Central memory CD8-positive, alpha-beta T cell (primary cell): ENCODE measurements at places on chromosomes 3 and 15.

- DNase-seq, result no peak
Observed at GRCh38 chr3:31102196-31102879, 207.9 kb upstream of the GADL1 start.

DNA sequence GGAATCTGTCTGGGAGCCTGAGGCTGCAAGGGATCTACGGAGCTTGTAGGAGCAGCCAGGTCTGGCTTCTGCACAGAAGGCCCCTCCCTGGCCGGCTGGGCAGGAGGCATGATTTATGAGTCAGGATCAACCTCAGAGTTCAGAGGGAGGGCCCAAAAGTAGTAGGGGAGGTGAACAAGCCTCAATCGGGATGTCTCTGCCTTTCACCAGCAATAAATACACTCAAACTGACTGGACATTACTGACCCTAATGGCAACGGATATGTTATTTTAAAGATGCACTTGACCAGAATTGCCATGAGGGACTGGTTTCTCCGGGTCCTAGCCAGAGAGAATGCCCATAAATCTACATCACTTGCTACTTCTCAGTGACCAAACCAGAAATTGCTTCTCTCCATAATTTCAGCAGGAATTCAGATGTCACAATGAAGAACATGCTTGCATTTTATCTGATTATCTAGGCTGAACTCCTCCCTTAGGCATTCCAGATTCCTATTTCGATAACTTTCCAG is 109.6 kb upstream of the LMOD3 start:
- no peak for DNase-seq

GRCh38 chr3:185912512-185912911 is 25.3 kb downstream of the TRA2B start:
- DNase-seq, result no peak

GRCh38 chr15:66004618-66005262 is 135.4 kb downstream of the RAB11A start:
- DNase-seq, result no peak

DNA sequence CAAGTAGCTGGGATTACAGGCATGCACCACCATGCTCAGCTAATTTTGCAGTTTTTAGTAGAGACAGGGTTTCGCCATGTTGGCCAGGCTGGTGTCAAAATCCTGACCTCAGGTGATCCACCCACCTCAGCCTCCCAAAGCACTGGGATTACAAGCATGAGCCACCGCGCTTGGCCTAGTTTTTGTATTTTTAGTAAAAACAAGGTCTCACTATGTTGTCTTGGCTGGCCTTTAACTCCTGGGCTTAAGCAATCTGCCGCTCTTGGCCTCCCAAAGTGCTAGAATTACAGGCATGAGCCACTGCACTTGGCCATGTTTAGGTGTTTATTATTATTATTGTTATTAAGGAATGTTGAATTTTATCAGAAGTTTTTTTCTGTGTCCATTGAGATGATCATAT is 14.7 kb downstream of the IL16 start:
- DNase-seq, result no peak

DNA sequence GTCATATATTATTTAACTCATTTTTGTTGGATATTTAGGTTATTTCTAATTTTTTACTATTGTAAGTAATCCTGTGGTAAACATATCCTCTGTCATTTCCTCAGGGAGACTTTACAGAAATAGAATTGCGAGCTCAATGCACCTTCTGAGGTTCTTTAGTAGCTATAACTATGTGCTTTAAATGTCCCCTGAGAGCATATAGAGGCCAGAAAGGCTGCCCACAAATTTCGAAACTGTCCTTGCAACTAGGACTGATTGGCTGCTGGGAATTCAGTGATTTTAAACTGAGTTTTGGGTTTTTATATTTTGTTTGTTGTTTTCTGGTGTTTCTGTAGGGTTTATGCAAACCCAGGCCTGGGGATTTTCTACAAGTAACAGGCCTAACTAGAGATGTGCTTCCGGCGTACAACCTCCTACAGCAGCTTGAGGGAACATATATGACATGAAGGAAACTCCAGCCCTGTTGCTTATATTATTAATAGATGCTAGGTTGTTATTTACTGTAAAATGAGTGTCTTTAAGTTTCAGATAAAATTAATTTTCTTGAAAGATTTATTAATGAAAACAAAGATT is 29.1 kb upstream of the P4HTM start:
- DNase-seq, result no peak

- DNase-seq, result no peak
Observed at GRCh38 chr3:107411056-107411455, 33.8 kb downstream of the CCDC54 start.

DNA sequence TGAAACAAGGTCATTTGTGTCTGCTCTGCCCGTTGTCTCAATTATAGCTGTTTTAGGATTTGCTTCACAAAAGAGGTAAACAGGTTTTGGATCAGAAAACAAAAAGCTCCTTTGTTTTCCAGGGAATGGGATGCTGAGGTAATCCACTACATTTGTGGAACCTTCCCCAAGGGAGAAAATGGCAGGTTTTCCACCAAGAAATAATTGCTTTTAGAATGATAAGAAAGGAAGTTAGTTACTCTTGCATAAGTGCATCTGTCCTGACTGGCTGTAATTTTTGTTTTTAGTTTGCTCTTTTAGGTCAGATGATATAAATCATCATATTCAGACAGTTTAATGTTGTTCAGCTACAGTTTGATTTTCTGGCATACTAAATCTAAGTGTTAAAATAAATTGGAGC is 198.5 kb upstream of the COL8A1 start:
- no peak for DNase-seq
